ENCODE measurements at places on chromosomes 12 and 14. TPM values are rescaled to one million over a fixed set of nuclear protein-coding genes. Genes with fewer than 3 reads are reported as not detected.

DNA sequence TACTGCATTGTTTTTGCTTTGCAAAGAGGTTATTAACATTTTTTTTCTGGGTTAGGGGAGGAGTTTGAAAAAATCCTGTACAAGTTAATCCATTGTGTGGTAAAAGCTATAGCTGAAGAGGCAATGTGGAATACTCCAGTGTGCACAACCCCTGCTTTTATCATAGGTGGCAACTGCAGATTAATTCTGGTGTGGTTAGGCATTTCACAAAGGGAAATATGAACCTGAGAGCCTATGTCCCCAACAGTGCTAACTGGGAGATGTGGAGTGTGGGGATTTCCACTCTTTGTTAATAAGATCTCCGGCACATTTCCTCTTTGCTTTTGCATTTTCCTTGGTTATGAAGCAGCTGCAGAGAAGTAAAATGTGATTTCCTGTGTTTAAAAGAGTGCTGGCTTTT is 33.6 kb downstream of the PRORP start:
- no peak for DNase-seq

DNA sequence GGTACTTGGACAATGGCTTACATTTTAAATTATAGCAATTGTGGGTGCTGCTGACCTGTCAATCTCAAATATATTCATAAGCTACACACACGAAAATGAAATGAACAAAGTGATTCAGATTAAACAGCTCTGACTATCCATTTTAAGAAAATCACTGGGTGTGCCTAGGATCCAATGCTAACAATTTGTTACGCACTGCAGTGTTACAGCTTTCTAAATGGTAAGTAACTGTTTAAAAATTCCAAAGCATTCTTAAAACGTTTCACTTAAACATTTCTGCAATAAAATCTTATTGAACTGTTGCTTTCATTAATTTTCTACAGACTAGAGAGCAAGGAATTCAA is 18.9 kb downstream of the LMO3 start:
- no peak for DNase-seq

DNA sequence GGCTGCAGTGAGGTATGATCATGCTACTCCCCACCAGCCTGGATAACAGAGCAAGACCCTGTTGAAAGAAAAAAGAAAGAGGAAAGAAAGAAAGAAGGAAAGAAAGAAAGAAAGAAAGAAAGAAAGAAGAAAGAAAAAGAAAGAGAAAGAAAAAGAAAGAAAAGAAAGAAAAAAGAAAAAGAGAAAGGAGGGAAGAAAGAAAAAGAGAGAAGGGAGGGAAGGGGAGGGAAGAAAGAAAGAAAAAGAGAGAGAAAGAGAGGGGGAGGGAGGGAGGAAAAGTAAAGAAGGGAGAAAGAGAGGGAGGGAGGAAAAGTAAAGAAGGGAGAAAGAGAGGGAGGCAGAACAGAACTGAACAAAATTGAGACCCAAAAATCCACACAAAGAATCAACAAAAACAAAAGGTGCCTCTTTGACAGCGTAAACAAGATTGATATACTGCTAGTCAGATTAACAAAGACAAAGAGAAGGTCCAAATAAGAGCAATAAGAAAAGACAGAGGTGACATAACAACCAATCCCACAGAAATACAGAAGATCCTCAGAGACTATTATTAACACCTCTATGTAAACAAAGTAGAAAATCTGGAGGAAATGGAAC is 293.9 kb upstream of the AMIGO2 start:
- no peak for DNase-seq

DNA sequence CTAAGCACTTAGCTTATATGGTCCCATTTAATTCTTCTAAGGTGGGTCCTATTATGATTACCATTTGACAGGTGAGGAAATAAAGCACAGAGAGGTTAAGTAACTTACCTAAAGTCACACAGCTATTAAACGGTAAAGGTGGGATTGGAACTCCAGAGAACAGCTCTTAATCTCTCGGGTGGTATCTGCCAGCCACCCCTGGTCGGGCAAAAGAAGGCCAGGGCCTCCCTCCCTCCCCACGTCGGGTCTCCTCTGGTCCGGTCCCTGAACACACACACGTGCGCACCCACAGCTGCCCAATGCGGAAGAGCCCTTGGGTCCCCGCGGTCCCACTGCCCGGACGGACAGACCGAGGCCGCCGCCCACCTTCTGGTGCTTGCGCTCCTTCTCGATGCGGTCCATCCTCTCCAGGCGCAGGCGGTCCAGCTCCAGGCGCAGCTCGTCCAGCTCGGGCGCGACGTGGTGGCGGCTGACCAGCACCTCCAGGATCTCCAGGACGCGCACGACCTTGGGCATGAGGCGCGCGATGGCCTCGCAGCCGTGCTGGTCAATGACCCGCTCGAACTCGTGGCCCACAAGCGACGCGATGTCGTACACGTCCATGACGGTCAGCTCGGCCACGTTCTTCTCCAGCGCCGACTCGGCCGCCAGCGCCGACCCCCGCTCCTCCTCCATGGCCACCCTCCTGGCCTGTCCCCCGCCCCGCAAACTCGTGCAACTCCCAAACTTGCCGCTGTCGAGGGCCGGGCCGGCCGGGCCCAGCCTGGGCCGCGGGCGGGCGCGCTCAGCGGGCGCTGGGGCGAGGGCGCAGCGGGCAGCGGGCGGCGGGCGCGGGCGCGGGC is 490 bp downstream of the RILPL1 start:
- peak; percentile 78 for DNase-seq

- DNase-seq, result no peak
Measured at GRCh38 chr14:27917896-27918295, 848.7 kb upstream of the FOXG1 start.

CLIP1 gene
- 107 TPM for total RNA-seq

GRCh38 chr14:96729889-96730288 is 67.3 kb upstream of the VRK1 start:
- DNase-seq, result no peak

DNA sequence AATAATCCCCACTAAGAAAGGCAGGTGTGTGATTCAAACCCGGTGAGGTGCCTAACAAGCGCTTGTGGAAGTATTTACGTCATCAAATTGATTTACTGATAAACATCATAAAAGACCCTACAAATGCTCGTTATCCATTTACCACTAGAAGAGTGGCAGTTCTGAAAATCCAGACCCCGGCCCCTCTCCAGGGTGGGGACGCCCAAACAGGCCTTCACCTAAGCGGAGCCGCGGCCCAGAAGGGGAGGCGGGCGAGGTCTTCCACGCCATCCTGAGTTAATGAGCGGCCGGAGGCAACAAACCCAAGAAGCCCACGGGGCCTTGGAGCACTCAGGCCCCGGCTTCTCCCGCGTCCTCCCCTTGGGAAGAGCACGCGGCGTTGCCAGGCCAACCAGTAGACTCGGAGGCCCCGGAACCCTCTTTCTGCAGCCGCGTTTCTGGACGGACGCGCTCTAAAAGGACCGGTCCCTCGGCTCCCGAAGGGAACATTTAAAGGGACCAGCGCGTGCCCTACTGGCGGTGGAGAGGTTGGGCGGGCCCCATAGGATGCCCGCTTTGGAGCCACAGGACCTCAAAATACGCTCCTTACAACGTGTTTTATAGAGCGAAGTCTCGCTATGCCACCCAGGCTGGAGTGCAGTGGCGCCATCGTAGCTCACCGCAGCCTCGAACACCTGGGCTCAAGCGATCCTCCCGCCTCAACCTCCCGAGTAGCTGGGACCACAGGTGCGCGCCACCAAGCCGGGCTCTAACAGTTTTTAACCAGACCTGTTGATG is 3.5 kb downstream of the PTPN21 start:
- peak; percentile 83 for DNase-seq

DNA sequence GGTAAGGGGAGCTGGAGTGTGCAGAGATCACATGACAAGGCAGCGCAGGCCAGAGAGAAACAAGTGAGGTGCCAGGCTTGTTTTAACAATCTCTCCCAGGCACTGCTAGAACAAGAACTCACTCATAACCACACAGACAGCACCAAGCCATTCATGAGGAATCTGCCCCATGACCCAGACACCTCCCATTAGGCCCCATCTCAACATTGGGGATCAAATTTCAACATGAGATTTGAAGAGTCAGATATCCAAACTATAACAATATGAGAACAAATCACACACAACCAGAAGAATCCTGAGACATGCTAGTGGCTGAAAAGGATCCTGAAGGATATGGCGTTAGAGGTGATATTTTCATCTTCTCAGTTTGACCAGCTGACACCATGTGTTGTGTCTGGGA is 21.9 kb downstream of the OR6J1 start:
- DNase-seq, result no peak

- no peak for DNase-seq
Measured at GRCh38 chr12:55899082-55899481, 28.6 kb downstream of the PYM1 start.

HCAR1 gene
- not detected for total RNA-seq

DNA sequence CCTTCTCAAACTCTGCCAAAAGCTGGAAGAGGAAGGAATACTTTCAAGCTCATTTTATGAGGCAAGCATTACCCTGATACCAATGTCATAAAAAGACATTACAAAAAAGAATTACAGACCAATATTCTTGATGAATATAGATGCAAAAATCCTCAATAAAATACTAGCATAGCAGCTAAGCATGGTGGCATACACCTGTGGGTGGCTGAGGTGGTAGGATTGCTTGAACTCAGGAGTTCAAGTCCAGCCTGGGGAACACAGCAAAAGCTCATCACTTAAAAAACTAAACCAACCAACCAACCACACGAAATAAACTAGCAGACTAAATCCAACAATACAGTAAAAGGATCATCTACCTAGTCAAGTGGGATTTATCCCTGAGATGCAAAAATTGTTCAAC is 29.6 kb downstream of the A2M start:
- DNase-seq, result no peak

- DNase-seq, result peak; percentile 87
Measured at GRCh38 chr14:76958980-76959710, 69.4 kb downstream of the IRF2BPL start.

DNA sequence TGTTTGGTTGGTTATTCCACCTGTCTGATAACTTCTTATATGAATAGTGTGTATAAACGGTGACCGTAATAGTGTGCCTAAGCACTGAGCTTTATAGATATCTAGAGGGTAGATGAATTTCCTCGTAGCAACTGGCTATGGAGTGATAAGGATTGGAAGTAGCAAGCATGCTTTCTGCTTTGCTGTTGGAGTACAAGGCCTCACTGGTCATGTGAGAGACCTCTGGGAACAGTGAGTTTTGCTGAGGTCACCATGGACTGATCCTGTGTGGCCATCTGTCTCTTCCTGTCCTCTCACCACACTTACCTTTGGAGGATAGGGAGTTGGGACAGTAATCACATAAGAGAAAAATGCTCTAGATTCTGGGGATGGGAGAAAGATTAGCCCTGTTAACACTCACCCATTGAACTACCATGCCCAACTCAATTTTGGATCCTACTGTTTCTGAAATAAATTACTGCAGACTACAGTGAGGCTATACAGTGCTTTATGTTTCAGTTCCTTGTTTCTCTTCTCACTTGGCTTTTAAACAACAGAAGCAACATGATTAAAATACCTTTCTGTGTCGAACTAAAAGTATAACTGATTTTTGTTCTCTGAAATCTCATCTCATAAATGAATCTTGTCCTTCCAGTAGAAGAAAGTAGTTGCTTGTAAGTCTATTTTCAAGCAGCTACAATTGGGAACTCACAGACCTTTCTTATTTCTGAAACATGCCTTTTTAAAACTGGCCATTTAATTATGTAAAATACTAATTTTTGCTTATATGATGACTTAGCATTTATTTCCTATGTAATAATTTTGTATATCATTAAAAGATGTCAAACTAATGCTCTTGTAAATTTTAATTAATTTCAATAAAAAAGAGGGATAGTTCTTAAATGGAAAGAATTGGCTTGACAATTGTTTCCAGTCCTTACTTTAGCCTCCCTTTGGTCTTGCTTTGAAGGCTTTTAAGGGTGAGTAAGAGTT is 8.3 kb downstream of the TMX1 start:
- DNase-seq, result no peak

DNA sequence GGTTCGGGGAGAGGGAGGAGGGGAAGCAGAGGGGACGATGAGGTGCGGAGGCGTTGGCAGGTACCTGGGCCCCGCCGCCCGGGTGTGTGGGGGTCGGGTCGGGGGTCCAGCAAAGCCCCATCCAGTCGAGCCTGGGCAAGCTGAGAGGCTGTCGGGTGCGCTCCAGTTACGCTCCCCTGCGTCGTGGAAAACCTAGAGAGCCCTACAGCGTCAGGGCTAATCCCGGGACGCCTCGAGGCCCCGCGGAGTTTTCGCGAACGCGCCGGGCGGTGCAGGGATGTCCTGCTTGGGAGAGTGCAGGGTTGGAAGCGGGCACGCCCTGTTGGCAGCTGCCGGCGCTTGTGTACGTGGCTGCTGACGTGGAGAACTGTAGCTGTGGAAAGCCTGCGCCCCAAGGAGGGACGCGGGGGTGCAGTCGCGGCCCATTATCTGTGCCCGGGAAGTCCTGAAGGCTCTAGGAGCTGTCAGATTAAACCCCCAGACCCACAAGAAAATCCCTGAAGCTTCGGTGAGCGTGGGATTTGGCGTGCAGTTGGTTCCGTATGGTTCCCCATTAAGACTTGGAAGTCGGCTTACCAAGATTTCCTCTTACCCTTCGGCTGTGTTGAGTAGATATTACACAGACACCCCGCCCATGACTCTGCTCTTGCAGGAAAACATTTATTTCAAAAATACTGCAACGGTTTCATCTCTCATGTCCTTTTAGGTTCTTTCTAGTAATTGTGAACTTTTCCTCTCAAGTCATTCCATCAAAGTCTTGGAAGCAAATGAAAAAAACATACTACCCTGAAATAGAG is 11.3 kb upstream of the SLC38A2 start:
- peak; percentile 96 for DNase-seq

- DNase-seq, result no peak
Measured at GRCh38 chr14:58638231-58639197, 752 bp downstream of the DACT1 start.

MYF5 gene
- not detected for total RNA-seq
